ENCODE measurements at places on chromosomes 3 and 15.
A peak's percentile ranks its signal among the peaks of the same experiment; 100 is the strongest.

DNA sequence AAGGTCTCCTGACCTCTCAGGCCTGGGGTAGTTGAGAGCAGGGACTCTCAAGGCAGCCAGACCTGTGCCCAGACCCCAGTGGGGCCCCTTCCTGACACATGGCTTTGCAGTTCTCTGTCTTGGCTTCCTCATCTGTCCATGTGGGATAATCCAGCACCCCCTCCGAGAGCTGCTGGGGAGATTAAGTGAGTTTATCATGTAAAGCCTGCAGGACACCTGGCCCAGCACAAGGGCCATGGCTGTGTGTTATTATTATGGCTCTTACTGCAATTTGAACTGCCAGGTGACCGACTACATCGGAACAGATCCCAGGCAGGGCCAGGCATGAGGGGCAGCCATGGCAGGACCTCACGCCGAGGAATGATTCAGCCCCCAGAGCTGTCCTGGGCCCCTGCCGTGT lies 12.6 kb downstream of the DUSP7 start:
- DNase-seq, result no peak

DNA sequence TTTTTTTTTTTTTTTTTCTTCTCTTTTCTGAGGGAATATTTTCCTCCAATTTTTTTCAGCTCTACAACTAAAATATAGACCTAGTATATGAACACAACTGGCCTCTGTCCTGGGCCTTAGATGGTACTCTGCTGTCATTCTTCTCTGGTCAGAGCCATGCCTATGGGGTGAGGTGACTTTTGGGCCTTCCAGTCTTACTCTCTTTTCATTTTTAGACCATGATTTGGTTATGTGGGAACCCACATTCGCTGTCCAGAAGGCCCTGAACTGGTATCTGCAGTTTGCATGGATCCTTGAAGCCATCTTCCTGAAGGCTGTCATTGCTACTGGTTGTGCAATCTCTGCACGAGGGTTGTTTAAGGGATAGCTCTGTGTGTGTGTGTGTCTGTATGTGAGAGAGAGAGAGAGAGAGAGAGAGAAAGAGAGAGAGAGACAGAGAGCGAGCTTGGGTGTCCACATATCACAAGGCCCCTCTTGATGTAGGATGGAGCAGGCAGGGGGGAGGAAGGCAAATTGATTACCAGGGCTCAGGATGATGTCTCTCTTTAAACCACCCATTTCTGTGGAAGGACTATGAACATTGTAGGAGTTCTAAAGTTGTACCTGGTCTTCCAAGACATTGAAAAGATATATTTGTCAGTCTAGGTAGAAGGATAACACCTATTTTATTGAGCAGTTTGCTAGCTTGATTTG lies 6.9 kb downstream of the TGFBR2 start:
- DNase-seq, result no peak

GRCh38 chr15:35293353-35294130 lies 208.4 kb upstream of the NANOGP8 start:
- peak; percentile 90 for DNase-seq

- no peak for DNase-seq
Measured at GRCh38 chr3:194087280-194087679, 48.7 kb upstream of the HES1 start.

- DNase-seq, result no peak
Measured at GRCh38 chr3:42705058-42705767, 2.6 kb upstream of the HHATL start.

GRCh38 chr15:38972831-38973230 lies 408.2 kb upstream of the RASGRP1 start:
- DNase-seq, result peak; percentile 10

- no peak for DNase-seq
Measured at GRCh38 chr15:76983590-76984375, 11.1 kb upstream of the PSTPIP1 start.

DNA sequence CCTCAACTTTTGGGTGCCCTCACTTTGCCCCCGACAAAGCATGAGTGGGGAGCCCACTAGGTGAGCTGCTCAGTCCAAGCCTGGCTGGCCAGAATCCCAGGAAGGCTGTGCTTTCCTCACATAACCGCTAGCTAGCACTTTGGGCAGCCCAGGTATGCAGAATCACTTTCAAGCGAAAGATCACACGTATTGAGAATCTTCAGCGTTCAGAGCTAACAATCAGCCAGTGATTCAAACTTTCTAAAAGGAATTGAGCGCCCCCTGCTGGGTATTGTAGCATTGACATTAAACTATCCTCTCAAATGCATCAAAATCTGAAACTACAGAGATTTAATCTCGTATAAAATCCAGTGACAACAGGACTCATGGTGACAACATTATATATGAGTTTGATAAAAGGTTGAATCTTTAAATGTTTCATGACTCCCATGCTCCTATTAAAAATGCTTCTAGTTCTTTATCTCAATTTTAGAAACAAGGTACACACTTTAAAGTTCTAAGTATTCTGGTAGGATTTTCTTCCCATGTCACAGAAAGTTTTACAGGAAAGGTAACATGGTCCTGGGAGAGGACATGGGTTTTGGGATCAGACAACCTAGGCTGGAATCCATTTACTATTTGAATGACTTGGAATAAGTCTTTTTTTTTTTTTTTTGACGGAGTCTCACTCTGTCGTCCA lies 11.8 kb downstream of the ANAPC13 start:
- peak; percentile 82 for DNase-seq

GRCh38 chr15:73127302-73127936 lies 75.2 kb downstream of the NEO1 start:
- peak; percentile 28 for DNase-seq

DNA sequence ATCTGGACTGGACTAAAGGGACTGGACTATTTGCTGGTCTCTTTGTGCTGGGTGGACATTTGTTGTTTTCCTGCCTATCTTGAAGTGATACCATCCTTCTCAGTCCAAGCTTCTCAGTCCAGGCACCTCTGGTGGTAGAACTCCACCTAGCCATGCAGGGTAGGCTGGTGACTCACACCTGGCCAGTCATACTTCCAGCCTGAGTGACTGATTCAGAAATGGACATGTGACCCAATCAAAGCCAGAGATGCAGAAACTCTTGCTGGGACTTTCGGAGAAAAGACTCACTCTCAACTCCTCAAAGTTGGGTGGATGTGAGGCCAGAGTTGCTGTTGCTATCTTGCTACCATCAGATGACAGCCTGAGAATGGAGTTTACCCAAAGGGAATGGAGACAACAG lies 5.6 kb upstream of the ASB14 start:
- DNase-seq, result peak; percentile 44

DNA sequence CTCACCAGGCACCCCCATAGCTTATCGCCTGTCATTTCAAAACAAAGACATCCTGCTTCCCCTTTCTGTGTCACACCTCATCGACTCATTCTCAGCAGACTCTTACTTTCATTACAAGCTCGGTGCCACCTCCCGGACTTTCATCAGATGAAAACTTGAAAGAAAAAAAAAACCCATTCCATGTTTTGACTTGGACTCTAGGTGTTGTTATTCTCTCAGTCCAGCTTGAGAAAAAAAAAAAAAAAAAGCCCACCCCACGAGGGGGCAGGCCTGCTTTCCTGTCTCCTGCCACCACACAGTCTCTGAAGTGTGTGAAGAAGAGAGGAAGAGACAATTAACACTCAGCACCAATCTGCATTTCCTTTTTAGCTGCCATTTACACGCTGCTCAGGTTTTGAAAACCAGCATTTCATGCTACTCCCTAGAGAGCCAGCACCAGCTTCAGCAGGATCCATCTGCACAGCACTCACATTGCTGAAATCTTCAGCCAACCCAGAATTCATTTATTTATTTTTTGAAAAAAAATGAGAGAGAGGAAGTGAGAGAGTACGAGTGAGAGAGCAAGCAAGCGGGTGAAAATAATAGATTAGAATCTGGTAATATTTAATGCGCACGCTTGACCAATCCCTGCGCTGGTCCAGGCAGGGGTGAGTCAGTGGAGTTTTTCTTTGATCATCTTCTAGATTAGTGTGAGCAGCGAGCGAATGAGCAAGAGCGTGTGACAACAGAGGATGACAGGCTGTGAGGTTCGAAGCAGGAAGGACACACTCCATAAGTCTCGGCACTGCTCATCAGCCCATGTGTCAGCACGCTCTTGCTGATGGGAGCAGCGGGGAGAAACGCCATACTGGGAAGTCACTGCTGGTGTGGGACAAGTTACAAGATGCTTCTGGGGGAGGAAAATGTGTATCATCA lies 23.5 kb downstream of the ZNF80 start:
- DNase-seq, result peak; percentile 87

Measured in EL (cell line).